ENCODE measurements at places on chromosomes 12 and 14. TPM values are rescaled to one million over a fixed set of nuclear protein-coding genes. Genes with fewer than 3 reads are reported as not detected.

GLI1 gene
- total RNA-seq = 6.6 TPM

G2E3 gene
- total RNA-seq = 17.3 TPM

FOXM1 gene
- total RNA-seq = 89.8 TPM

GPR33 gene
- total RNA-seq = not detected

RABGGTA gene
- total RNA-seq = 18.2 TPM

PLCZ1 gene
- not detected for total RNA-seq

All from A549 treated with Mapracorat at 1 μM for 4 hours (cell line).